Erythroblast (primary cell): ENCODE measurements at places on chromosomes 12 and 14.

GRCh38 chr12:31205054-31205453 is 120.9 kb downstream of the SINHCAF start:
- DNase-seq = no peak

DNA sequence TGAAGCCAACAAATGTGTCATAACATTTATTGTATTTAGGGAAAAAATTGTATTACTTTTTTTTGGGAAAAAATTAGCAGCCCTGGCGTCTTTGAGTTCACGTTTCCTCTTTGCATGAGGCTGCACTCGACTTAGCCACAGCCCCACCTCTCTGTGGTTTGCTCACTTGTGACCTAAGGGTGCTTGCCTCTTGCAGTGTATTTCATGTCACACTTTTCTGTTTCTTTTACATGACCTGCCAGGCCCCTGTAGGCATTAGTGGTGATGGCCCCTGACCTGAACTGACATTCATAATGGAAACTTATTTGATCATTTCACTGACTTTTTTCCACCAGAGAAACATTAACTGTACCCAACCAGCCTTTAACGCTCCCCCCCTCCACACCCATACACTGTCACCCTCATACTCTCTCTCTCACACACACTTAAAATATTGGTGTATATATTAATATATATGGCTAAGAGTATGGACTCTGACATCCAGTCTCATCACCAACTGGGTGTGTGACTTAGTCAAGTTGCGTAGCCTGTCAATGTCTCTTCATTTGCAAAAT is 122.9 kb downstream of the PRKCH start:
- peak; percentile 2 for DNase-seq

- DNase-seq = no peak
These were observed at the start of gene FGF6 for GRCh38 chr12:4445156-4446101. TSS of gene FGF6 (minus strand) at chr12:4445815. CDS start at chr12:4445570, 245 bp downstream.

DNA sequence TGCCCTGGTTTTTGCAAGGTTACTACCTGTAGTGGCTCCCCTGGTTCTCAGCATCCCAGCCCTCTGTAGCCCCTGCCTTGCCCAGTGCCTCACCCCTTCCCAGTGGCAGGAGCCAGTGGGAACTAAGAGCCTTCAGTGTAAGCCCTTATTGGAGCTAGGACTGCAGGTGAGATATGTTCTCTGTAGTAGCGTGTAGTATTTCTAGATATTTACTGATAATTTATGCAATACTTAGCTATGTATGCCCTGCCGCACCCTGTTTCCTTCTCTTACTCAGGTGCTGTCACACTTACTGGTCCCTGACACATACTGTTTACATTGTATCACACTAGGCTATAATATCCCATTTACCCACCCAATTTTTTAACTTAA is 3.6 kb downstream of the BMAL2 start:
- no peak for DNase-seq

DNA sequence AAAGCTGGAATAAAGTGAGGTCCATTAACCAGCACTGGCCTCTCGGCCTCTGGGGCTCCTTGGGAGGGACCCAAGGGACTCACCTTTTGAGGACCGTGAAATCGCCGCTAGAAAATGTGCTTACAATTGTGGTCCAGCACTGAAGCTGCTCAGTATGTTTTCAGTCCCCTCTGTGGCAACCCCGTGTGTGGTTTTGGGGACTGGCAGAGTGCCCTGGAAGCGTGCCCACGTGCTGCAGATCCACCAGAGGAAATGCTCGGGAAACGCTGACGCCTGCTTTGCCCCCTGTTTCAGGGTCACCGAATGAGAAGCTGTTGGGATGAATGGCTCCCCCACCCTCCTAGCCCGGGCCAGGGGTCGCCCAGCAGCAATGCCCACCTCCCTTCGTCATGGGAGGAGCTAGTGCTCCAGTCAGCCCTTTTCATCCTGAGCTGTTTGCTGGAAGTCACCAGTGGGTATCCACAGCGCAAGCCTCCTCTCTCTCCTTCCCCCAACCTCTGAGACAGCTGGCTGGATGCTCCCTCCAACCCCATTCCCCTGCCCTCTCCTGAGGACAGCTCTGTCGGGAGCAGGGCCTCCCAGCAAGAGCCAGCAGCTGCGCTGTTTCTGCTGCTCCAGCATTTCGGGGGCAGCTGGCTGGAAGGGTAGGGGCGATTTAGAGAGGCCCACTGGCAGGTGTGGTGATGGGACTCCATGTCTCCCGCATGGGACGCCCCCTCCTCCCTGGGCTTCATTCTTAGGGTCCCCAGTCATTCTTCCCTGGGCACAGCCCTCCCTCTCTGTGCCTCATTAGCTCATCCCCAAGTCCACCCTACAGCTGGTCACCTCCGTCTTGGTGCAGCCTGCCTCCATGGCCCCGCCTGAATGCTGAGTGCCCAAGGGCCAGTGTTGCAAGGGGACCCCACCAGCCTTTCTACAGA is 33.2 kb upstream of the PPP1R13B start:
- no peak for DNase-seq

GRCh38 chr12:92289629-92290349 is 144.1 kb upstream of the BTG1 start:
- no peak for DNase-seq

DNA sequence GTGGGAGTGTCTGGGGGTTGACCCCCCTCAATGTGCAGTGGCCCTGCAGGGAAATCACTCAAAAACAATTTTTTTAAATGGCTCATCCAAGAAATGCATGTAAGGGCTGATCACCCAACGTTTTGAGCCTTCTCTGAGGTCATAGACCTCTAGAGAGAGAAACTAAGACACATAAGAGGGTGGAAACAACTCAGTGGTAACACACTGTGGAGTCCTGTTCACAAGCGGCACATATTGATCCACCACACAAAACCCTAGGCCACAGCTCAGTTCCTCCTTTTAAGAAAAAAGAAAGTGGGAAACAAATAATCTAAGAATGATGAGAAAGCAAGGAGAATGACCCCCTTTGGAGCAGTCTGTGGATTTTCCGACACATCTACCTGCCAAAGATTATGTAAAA is 83.0 kb upstream of the METAP2 start:
- no peak for DNase-seq

- no peak for DNase-seq
These were observed 12.3 kb upstream of the RPS6KL1 start for GRCh38 chr14:74935360-74935680.

DNA sequence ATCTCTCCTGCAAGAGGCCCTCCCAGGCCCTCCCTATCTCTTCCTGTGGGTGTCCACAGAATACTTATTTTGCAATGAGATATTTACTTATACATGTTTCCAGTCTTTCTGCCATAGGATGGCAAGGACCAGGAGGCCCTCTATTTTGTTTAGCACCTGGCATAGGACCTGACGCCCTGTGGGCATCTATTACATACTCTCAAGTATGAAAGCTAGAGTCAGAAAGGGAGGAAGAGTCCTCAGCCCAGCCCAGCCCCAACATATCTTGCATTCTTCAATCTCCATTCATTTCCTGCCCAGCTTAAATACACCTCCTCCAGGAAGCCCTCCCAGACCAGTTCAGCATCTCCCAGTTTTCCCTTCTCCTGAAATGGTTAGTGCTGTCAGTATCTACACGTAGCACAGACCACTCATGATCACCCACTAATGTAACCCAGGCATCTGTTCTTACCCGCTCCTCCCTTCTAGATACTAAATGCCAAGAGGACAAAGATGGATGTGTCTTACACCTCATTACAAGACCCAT is 7.4 kb downstream of the FOXN4 start:
- no peak for DNase-seq

GRCh38 chr12:2698566-2698965 is 96.2 kb upstream of the FKBP4 start:
- no peak for DNase-seq

GRCh38 chr14:65548878-65549277 is 136.3 kb downstream of the FUT8 start:
- no peak for DNase-seq

- DNase-seq = peak; percentile 85
These were observed 41.3 kb upstream of the EIF5 start for GRCh38 chr14:103292426-103293374.

DNA sequence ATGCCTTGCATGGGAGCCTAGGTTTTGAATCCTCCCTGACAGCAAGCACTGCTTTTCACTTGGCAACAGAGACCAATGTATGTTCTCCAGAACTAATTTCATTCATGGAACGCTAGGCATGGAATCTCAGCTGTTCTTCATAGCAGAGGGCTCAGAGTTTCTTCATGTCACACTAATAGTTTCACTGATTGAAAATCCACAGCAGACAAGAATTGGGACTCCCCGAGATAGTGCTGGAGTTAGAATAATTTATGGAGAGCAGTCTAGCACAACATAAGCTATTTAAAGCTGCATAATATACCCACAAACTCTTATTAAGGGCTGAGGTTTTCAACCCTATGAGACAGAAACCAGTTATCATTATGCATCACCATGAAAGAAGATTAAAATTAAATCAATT is 342.5 kb downstream of the TMEM132D start:
- DNase-seq = no peak

- no peak for DNase-seq
These were observed 105.4 kb downstream of the FBXL14 start for GRCh38 chr12:1488908-1489381.

GRCh38 chr12:50363141-50363540 is 33.3 kb downstream of the FAM186A start:
- DNase-seq = no peak

DNA sequence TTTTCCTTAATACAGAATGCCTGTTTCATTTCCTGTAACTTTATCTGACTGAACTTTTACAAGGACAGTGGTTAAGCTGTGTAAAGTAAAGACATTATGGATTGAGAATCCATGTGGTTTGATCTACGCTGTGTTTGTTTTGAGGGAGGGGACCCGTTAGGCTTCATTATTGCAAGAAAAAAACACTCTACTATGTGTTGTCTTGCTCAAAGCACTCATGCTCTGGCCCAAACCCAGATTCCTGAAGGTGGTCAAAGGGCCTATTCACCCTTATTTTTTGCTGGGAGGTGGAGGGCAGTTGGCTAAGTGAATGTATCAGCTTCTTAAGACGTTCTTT is 11.9 kb downstream of the RNF10 start:
- DNase-seq = no peak
